ENCODE measurements at places on chromosomes 3 and 15. TPM values are rescaled to one million over a fixed set of nuclear protein-coding genes. Genes with fewer than 3 reads are reported as not detected.

Gene LYSMD2
- total RNA-seq: 2.7 TPM

DNA sequence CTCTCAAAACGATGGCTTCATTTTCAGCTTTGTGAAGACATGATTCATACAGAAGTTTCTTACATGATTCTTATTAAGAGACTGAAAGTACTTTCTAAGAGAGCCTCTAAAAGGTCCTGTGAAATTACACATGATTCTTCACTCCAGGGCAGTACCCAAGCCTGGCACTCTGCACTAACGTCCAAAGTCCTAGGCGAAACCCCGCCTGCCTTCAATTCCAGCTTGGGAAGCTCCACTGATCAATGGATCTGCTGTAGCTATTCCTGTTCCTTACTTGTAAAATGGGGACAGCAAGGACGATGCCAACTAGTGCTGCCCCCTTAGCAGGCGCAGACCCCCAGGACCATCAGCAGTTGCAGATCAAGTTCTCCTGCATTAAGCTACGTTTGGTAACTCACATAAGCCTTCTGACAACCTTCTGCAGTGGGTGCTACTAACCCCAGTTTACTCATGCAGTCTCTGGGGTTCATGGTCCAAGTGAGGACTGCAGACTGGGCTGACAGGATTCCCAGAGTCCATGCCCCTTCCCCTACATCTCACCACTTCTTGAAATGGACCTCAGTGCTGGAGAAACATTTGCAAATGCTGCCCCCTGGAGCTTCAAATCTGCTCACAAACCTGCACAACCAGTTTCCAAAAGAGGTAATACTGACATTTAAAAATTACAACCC, 10.6 kb downstream of the CHCHD4 start:
- no peak overlapping the region for H3K4me3 ChIP-seq
- no peaks in the 10 kb centered on the region for H3K4me1 ChIP-seq
- H3K36me3 ChIP-seq: peaks cover 14% of the 10 kb centered on the region
- H3K27me3 ChIP-seq: no peaks in the 10 kb centered on the region
- H3K27ac ChIP-seq: no peak overlapping the region
- no peak for DNase-seq

Gene NR1I2
- total RNA-seq: not detected

Gene LRRC31
- total RNA-seq: not detected

DNA sequence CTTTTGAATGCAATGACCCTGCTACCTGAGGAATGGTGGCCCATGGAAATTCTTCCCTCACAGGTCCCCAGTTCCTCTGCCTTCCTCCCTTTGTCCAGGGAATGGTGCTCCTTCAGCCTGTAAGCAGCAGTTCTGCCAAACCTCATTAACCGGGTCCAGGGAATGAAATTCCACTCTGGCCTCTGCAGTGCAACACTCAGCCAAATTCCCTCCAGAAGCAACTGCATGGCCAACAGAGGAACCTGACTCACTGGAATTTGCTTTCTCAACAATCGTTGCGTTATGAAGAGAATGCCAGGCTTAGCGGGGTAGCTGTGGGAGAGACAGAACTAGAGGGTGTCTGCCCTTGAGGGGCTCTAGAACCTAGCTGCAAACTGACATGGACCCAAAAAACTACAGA, 449.4 kb upstream of the PROK2 start:
- DNase-seq: no peak
- peak overlapping the region; percentile 83 for H3K27ac ChIP-seq
- peaks cover 35% of the 10 kb centered on the region for H3K4me1 ChIP-seq
- peaks cover 2% of the 10 kb centered on the region for H3K36me3 ChIP-seq
- H3K4me3 ChIP-seq: no peak overlapping the region

DNA sequence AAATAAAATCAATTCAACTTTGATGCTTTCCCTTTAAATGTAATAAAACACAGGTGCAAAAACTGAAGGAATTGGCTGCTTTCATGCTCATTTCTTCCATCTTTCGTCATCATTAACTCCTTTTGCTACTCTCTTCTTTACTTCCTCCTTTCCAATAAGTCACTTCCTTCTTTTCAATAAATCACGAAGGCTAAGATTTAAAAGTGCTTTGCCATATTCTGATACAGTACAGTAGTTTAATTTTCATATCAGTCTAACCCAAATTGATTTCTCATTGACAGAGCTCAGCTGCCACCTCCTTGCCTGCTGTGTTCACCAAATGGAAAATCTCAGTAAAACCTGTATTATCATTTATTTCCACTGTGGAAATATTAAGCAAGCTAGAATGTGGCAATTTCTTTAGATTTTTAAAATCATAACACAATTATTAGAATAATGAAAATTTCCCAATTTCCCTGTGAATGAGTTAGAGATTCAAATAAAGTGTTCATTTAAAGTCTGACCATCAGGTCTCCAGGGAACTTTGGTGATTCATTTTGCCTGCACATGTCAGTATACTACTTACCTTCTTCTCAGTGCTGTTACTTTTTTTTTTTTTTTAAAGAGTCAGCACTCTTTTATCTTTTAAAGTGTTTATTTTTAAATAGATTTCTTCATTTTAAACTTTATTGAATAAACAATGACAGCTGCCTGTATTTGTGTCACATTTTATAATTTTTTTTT, 41.6 kb downstream of the NANOGP8 start:
- no peaks in the 10 kb centered on the region for H3K27me3 ChIP-seq
- no peak overlapping the region for H3K27ac ChIP-seq
- no peaks in the 10 kb centered on the region for H3K36me3 ChIP-seq
- no peak for DNase-seq
- H3K4me1 ChIP-seq: peaks cover 6% of the 10 kb centered on the region

DNA sequence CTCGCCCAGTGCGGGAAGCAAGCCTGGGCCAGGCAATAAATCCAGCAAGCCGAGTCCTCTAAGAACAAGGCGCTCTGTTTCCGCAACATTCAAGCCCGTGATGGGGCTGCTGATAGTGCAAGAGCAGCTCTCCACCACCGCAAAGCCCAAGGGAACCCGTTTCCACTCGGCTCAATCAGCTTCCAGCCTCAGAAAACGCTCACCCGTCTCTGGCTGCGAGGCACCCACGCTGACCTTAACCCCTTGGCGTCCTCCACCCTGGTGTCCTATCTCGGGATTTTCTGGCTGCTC, 17.8 kb downstream of the SPATA12 start:
- H3K36me3 ChIP-seq: no peaks in the 10 kb centered on the region
- H3K4me3 ChIP-seq: peak overlapping the region; percentile 72

Gene RLBP1
- not detected for total RNA-seq

DNA sequence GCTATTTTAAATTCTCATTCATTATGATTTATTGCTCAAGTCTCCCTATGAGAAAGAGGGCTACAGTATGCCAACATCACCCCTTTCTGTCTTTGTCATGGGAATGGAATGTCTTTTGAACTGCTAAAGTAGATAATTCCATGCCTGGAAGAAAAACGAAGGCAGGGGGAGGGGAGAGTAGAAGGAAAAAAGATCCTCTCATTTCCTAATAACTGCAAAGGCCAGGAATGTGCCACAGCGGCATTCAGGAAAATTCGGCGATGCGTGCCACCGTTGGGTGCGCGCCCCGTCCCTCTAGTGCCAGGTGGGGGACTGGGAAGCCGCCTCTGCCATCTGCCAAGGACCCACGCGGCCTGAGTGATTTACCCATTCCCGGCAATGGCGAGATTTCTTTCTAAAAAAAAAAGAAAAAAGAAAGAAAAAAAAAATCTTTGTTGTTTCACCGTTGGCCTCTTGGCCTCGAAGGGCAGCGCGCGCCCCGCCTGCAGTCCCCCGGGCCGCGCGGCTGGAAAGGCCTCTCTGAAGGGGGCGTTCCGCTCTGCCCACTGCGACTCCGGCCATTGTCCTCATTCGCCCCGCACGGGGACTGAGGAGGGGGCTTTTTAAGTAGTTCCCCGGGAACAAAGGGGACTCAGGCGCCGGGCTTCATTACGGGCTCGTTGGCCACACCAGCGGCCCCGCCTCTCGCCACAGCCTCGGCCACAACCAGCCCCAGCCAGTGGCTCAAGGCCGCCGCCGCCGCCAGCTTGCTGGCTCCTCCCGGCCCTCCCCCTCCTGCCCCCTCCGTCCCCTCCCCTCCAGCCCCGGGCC, 54.5 kb downstream of the CPN2 start:
- peak overlapping the region; percentile 60 for H3K4me3 ChIP-seq
- DNase-seq: no peak
- peak overlapping the region; percentile 22 for H3K27ac ChIP-seq
- peaks cover 6% of the 10 kb centered on the region for H3K4me1 ChIP-seq

Gene THSD4
- 3.4 TPM for total RNA-seq

GRCh38 chr3:23079976-23080375, 123.2 kb upstream of the UBE2E2 start:
- no peak for DNase-seq
- no peak overlapping the region for H3K4me3 ChIP-seq
- no peaks in the 10 kb centered on the region for H3K27me3 ChIP-seq
- H3K27ac ChIP-seq: no peak overlapping the region
- no peaks in the 10 kb centered on the region for H3K36me3 ChIP-seq
- H3K4me1 ChIP-seq: peaks cover 58% of the 10 kb centered on the region

DNA sequence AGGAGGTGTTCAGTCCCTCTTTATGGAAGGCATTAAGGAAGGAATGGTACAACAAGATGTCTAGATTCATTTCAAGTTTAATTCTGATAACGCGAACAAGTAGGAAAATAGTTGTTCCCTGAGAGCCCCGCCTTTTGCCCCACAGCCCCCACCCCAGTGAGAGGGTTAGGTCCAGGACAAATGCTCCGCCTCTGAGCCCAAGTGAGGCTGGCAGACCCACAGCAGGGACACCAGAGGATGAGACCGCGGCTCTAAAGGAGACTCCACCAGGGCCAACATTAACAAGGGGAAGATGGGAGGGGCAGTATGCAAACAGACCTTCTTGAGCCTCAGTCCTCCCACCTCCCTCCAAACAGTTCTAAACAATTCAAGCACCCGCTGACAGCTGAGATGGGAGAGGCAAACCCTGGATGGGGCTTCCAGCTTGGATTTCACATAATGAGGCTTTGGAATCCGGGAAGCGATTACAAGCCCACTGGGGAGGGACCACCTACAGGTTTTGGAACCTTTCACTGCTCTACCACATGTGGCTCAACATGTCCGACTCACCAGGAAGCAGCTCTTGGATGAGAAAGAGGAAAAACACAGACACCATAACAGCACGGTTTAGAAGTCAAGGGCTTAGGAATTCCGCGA, 42.9 kb upstream of the IREB2 start:
- H3K4me3 ChIP-seq: no peak overlapping the region
- peaks cover 6% of the 10 kb centered on the region for H3K4me1 ChIP-seq
- peaks cover 2% of the 10 kb centered on the region for H3K27me3 ChIP-seq
- H3K27ac ChIP-seq: no peak overlapping the region
- H3K36me3 ChIP-seq: no peaks in the 10 kb centered on the region

Gene GABRR3
- not detected for total RNA-seq

Gene TRH
- total RNA-seq: not detected

Gene SI
- not detected for total RNA-seq

Gene BFSP2
- total RNA-seq: not detected

Gene XIRP1
- not detected for total RNA-seq

DNA sequence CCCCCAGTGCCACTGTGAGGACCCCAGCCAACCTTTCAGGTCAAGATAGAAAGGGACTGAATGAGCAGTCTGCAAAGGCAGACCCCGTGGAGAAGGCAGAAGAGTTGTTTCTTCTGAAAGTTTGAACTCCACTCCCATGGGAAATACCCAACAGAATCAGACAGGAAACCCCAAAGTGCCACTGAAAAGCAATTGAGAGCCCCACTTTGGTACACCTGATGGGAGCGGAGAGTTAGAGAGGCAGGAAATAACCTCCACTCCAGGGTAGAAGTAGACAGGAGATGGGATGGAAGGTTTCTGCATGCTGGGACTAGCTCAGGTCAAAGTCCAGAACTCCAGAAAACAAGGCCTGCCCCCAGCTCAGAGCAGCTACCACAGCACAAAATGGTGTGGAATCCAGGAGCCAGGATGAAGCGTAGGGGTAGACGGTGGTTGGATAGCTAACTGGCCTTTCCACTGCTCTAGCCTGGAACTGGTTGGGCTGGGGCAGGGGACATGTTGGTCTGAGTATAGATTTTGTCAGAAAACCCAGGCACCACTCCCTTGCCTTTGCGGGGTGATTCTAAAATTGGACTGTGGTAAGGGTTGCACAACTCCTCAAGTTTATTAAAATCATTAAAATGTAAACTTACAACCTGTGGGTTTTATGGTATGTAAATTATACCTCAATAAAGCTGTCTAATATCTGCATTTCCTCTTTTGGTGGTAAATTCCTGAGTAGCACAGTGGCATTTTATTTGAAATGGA, 1.9 kb upstream of the RAB43 start:
- no peaks in the 10 kb centered on the region for H3K36me3 ChIP-seq
- no peaks in the 10 kb centered on the region for H3K27me3 ChIP-seq
- H3K27ac ChIP-seq: no peak overlapping the region
- no peak overlapping the region for H3K4me3 ChIP-seq
- H3K4me1 ChIP-seq: peaks cover 20% of the 10 kb centered on the region
- DNase-seq: no peak

DNA sequence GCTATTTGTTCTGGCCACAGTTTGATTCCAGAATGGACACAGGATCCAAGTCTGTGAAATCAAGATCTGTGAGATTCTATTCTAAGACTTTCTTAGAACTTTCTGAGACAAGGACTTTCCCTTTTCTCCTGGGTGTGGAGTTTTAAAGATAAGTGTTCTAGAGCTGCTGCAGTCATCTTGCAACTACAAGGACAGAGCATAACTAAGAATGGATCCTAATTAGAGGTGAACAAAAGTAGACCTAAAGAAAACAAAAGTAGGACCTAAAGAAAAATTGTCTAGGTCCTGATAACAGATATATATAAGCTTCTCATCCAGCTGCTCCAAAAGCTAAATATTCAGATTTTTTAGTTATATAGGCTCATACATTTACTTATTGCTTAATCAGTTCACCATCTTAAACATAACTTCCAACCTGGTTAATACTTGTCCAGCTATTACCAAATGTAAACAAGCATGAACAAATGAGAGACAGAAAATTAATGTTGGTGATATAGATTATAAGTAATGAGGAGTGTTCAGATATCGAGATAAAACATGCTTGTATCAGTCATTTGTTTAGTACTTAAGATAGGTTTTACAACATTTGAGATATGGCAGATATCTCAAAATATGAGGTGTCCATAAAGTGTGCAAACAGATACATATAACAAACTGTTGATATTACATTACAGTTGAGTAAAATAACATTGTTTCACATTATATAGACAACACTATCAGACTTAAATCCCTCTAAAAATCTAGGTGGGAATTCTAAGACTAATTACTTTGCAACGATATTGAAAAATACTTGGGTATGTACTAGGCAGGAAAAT, 75.1 kb downstream of the CD200 start:
- H3K27ac ChIP-seq: peak overlapping the region; percentile 41
- no peaks in the 10 kb centered on the region for H3K36me3 ChIP-seq
- H3K4me3 ChIP-seq: no peak overlapping the region
- no peak for DNase-seq

DNA sequence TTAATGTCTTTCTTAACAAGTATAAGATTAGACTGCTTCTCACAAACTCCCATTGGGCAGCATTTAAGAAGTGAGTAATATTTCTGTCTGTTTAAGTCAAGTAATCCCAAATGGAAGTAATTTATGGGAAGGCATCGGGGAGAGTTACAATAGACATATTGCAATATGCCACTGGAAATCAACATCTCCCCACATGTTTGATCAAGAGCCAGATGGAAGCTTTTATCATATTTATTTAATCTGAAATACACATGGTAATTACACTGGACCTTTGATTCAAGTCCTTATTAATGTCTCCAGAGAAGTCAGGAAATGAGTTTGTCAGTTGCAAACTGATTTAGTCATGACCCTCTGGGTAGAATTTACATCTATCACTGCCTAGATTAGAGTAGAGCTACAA, 943.8 kb downstream of the VGLL3 start:
- H3K27me3 ChIP-seq: no peaks in the 10 kb centered on the region
- H3K4me3 ChIP-seq: no peak overlapping the region
- DNase-seq: no peak
- no peaks in the 10 kb centered on the region for H3K4me1 ChIP-seq
- H3K27ac ChIP-seq: no peak overlapping the region

All from chondrocyte (in vitro differentiated cells).